ENCODE measurements at places on chromosomes 2 and 18. TPM values are rescaled to one million over a fixed set of nuclear protein-coding genes. Genes with fewer than 3 reads are reported as not detected.

- DNase-seq: no peak
These were observed 85.7 kb downstream of the COPS8 start for GRCh38 chr2:237171396-237171795.

GRCh38 chr2:17636257-17636656, 95.8 kb downstream of the VSNL1 start:
- no peak for DNase-seq

DNA sequence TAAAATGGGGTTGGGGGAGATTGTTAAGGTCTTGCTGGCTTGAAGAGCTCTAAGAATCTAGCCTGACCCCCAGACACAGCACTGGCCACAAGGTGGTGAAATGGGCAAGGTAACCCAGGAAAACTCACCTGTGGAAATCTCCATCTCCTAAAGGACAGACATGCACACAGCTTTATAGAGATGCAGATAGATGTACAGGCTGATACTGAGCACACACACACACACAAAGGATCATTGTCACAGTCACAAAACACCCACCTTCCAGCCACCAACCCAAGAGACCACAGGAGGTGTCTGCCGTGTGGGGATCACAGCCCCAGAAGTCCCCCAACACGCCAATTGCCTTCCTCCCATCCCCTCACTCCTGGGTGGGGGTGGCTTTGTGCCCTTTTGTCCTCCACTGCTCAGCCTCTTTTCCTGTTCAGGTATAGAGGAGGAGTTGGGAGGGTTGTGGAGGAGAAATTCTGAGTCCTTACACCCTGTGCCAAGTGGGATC, 3.2 kb upstream of the CYP26B1 start:
- no peak for DNase-seq

- no peak for DNase-seq
These were observed 119.4 kb downstream of the RTTN start for GRCh38 chr18:70086085-70086484.

- no peak for DNase-seq
These were observed 81.4 kb upstream of the B3GNT2 start for GRCh38 chr2:62114564-62114963.

DNA sequence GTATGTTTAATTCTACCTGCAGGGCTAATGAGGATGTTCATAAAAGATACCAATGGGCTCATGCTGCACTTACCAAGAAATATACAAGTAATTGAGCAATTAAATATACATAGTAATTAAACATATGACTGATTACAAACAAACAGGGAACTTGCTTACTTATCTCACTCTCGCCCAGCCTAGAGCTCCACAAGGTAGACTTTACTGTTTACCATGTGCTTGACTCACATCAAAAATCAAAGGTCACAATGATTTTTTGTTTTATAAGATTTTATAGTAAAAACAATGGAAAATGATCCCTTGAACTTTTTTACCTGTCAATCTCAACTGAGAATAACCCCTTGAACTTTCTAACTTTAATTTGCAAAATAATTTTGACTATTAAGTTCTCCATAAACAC, 1395.1 kb downstream of the SUCLG1 start:
- no peak for DNase-seq

- DNase-seq: no peak
These were observed 102.3 kb downstream of the ZBTB7C start for GRCh38 chr18:48306838-48307237.

DNA sequence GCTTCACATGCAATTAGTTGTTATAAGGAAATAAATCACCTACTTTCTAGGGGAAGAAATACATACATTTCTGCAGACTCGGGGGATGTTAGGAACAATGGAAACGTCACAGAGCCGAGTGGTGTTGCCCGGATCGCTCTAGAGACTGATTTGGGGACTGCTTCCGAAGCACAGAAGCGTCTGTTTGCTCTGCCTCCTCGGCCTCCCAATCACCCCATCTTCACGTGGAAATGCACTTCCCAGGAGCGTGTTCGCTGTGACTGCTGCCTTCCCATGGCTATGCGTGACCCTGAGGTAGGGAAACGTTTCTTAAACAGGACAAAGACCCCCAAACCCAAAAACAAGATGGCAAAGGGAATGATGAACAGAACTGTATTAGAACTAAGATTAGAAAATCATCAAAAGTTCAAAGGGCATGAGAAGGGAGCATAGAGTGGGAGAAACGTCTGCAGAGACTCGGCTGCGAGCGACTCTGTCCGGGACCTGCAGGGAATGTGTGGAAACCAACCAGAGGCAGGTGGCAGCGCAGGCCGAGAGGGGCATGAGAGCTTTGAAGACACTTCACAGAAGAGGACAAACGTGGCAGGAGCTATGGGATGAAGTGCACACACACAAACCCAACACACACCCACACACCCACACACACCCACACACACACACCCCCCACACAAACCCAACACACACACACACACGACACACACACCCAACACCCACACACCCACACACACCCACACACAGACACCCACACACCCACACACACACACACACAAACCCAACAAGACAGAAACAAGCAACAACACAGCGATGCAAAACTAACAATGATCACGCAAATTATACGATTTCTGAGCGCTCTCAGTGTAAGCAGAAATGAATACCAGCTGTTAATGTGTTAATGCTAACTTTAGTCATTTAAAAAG, 41.3 kb downstream of the RTP5 start:
- DNase-seq: no peak

GRCh38 chr2:50513724-50514123, 518.2 kb downstream of the NRXN1 start:
- no peak for DNase-seq

DNA sequence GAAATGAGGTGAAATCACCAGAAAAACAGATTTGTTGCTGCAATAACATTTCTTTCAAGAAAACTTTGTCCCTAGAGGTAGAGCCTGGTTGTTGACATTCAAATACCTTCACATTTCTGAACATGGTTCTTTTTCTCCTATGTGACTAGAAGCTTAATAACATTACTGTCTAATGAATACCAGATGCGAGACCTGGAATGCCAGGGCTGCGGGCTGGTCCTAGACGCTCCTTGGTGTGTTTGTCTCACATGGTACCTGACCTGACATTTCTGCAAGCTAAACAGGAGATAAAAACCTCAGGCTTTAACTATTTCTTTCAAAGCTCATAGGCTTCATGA, 38.5 kb downstream of the ACKR3 start:
- no peak for DNase-seq

GRCh38 chr2:116510117-116510671, 1304.3 kb upstream of the DDX18 start:
- no peak for DNase-seq

DNA sequence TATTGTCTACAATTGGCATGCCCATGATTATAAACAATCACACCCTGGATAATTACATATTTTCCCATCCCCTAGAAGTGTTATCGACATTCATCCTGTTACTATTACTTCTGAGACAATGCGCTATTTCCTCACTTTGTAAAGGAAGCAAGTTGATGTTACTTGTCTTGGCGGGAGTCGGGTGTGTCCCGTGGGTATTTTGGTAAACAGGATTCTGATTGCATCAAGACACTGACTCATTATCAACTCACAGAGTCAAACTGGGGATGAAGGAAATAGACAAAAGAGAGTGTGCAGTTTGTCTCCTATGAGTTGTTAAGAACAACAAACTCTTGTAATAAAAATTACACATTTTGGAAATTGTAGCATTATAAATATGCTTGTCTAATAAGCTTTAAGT, 142.7 kb downstream of the GALR1 start:
- DNase-seq: no peak

- no peak for DNase-seq
These were observed 123.9 kb upstream of the DCC start for GRCh38 chr18:52216109-52216508.

GRCh38 chr2:9002637-9003365, 683 bp downstream of the MBOAT2 start:
- DNase-seq: peak; percentile 21

DNA sequence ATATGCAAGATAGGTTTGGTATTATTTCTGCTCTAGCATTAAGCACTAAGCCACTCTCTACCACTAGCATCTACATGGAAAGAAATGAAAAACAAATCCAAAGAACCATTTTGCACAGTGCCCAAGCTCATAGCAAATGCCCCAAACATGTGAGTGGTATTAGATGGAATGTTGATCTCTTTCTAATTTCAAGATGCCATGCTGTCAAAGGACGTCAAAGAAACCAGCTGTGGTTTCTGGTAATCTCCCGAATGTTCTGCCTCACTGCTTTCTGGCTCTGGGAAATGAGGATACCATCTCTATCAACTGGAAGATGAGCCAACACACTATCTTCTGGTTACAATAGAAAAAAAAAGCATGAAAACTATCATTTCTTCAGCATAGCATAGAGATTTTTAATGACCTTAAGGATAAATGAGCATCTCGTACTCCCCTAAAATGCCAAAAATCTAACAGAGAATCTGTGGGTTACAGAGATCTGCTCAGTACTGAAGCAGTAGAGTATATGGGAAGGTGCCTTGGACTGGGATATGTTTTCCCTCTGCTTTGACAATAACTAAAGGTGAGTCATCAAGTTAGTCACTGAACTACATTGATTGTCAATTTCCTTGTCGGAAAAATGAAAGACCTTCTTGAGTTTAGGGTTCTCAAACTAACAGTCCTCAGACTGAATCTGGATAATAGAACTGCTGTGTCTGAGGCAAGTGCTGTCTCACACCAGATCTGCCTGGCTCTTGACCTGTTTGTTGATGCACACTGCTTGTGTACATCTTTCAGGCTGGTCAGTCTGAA, 244.8 kb upstream of the NCKAP5 start:
- no peak for DNase-seq

The SLC9A2 gene
- polyA plus RNA-seq: 0.07 TPM

The GPR45 gene
- 0.26 TPM for polyA plus RNA-seq

The CFAP53 gene
- polyA plus RNA-seq: not detected

The HMSD gene
- not detected for polyA plus RNA-seq
